ENCODE measurements at places on chromosomes 7 and 10.
A peak's percentile ranks its signal among the peaks of the same experiment; 100 is the strongest.

- DNase-seq: no peak
These were observed 25.1 kb downstream of the DOCK1 start for GRCh38 chr10:126930131-126930882.

GRCh38 chr7:1255817-1256340 is 23.2 kb downstream of the UNCX start:
- no peak for DNase-seq

DNA sequence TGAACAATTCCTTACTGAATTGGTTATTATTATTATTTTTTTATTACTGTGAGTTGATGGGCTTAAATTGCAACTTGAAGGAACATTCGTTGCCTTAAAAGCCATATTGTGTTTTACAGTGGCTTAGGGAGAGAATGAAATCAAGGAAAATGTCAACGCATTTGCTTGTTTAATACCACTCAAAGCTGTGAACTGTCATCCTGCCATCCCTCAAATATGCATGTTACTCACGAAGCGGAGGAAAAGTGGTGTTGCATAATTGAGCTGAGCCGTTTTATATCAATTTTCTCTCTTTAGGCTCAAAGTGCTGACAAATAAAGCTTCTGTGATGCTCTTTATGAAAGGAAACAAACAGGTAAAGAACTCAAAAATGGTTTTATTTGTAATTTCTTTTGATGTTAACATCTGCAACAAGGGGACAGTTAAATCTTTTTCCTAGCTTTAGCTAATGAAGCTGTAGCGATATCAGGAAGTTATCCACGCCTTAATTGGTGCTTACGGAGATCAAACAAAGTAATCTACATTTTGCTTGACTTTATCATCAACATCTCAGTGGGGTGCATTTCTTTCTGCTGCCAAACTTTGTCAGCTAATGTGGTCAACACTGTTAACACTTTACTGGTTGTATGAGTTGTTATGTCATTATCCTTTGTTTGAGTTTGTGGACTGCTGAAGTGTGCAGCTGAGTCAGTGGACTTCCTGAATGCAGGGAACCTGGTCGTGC is 33.1 kb downstream of the GLRX3 start:
- DNase-seq: no peak

- DNase-seq: no peak
These were observed 6.8 kb downstream of the IL15RA start for GRCh38 chr10:5970527-5970926.

DNA sequence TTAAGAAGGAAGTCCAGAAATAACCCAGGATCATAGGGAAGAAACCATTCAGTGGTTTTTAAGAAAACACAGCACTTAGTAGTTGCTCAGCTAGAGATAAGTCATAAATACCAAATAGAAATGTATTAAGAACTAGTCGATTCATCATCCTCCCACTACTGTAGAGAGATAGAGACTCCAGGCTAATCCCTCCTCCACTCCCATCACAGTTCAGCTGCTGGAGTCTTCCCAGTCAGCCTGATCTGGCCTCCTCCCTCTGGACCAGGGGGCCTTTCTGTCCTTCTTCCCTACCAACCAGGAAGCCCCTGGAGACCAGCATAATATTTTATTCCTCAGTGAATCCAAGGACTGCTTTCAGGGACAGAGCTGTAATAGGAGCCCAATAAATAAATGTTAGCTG is 294.1 kb upstream of the YAE1 start:
- DNase-seq: no peak

GRCh38 chr7:130492523-130493274 is 814 bp downstream of the MEST start:
- DNase-seq: no peak

GRCh38 chr10:127919418-127920271 is 12.7 kb downstream of the PTPRE start:
- no peak for DNase-seq

GRCh38 chr7:30226614-30227268 is 57.7 kb upstream of the ZNRF2 start:
- DNase-seq: no peak

DNA sequence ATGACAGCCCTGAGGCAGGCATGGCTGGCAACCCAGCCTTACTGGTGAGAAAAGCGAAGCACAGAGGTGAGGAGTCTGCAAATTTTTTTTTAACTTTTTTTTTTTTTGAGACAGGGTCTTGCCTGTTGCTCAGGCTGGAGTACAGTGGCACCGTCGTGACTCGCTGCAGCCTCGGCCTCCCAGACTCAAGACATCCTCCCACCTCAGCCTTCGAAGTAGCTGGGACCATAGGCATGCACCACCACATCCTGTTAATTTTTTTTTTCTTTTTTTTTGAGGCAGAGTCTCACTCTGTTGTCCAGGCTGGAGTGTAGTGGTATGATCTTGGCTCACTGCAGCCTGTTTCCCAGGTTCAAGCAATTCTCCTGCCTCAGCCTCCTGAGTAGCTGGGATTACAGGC is 35.1 kb upstream of the DLG5 start:
- no peak for DNase-seq

DNA sequence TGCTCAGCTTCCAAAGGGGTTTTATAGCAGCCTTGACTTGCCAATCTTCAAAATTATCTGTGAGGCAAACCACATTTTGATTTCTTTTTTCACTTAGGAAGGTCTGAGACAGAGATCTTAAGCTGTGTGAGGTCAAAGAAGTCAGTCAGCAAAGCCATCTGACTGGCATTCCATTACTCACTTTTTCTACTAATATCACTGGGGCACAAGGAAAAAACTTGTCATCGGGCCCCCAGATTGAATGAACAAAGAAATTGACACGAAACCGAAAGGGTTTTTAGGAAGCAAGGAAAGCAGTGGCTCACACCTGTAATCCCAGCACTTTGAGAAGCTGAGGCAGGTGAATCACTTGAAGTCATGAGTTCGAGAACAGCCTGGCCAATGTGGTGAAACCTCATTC is 78.5 kb upstream of the FRMD4A start:
- DNase-seq: no peak

GRCh38 chr7:8125680-8126444 is 136.1 kb downstream of the ICA1 start:
- peak; percentile 61 for DNase-seq

GRCh38 chr10:71939304-71939703 is 24.9 kb upstream of the CHST3 start:
- DNase-seq: no peak

DNA sequence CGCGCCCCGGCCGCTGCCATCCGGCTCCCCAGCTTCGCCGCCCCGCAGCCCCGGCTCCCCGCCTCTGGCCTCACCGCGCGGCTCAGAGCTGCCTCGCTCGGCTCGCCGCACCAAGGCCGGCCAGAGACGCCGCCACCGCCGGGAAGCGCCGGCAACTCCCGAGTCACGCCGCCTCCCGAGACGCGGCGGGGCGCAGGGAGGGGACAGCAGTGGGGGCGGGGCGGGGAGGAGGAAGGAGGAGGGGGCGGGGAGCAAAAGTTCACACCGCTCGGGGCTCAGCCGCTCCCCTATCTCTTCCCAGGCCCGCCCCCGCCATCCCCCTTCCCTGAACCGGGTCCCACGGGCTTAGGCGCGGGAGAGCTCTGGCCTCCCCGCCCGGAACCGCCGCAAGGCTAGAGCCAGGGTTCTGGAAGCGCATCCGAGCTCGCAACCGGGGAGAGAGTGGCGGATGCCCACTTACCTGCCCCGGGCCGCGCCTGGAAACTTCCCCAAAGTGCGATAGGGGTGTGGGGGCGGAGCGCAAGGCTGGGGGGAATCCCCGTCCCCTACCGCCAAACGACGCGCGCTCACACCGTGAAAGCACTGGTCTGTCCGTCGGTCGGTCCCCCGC is 1.0 kb downstream of the CHST15 start:
- peak; percentile 4 for DNase-seq

- no peak for DNase-seq
These were observed 22.3 kb upstream of the RET start for GRCh38 chr10:43054593-43054992.

DNA sequence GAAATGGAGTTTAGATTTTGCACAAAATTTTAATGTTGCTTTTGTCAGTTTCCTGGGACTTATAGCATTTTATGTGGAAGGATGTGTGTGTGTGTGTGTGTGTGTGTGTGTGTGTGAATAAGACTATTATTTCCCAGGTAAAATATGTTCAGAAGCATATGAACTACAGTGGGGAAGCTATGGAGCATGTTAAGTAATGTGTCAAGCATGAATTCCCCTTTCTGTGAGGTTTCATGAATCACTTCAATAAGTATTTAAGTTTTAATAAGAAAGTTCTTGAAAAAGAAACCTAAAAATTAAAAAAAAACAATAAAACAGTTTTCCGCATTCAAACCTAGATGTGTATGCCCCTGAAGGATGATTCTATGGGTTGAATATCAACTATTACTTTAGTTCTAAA is 693 bp downstream of the CREB5 start:
- no peak for DNase-seq

DNA sequence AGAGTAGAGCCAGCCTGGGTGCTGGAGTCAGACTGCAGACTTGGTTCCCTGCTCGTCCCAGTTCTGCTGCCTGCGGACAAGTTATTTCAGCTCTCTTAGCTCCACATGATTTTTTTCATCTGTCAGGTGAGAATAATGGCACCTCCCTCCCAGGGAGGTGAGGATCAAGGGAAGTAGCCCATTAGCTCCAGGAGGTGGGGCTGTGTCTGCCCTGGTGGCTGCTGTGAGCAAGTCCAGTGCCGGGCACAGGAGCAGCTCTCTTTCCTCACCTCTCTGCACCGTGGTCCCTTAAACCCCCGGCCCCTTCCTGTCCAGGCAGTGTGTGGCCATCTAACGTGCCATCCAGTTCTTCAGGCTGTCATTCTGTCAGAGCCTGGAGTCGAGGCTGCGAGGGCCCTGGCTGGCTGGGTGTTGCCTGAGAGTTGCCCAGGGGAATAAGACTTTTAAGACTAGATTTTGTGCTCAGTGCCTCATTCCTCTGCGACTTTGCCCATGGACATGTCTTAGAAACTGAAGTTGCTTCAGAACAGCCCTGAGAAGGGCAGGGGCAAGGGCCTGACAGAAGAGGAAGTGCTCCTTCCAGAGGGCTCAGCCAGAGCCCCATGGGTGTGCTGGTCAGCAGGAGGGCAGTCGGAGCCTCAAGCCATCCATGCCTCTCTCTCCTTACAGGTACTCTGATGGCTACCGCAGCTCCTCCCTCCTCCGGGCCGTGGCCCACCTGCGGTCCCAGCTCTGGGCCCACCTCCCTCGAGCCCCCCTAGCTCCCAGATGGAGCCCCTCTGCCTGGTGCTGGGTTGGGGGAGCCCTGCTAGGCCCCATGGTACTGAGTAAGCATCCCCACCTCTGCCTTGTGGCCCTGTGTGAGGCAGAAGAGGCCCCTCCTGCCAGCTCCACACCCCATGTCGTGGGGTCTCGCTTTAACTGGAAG is 5.0 kb downstream of the ABCB8 start:
- no peak for DNase-seq

DNA sequence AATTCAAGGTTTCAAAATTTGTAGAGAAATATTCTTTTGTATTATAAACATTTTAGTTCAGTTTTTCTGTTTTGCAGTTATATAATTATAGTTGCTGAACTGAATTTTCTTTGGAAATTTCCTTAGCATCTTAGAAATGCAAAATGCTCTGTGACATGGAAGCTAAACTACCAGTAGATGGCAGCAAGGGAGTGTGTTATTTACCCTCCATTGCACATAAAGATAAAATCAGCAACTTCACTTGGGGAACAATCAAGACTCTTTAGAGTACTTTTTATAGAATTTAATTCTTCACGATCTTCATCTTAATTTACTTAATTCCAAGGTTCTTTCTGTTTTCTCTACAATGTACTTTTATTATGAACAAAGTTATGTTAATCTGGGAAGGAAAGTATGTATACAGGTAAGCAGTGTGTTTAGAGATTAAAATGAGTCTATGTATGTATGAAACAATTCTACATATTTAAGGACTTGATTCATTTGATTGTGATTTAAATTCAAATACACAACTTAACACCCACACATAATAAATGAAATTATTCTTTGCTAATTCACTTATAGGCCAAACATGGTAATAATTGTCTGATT is 404.2 kb downstream of the THSD7A start:
- DNase-seq: no peak

DNA sequence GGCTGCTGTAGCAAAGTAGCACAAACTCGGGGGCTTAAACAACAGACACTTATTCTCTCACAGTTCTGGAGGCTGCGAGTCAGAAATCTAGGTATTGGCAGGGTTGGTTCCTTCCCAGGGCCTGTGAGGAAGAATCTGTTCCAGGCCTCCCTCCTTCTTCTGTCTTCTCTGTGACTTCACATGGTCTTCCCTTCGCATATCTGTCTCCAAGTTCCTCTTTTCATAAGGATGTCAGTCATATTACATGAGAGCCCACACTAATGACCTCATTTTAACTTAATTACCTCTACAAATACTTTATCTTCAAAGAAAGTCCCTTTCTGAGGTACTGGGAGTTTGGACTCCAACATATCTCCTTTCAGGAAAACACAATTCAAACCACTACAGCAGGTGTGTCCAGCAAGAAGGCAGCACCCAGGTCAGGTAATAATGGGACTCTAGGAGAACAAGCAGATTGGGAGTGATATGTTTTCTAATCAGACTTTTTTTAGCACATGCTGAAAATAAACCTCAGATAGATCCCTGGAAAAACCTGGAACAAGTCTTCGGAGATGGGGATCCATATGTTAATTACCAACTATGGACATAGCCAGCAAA is 11.7 kb downstream of the CREB5 start:
- no peak for DNase-seq

DNA sequence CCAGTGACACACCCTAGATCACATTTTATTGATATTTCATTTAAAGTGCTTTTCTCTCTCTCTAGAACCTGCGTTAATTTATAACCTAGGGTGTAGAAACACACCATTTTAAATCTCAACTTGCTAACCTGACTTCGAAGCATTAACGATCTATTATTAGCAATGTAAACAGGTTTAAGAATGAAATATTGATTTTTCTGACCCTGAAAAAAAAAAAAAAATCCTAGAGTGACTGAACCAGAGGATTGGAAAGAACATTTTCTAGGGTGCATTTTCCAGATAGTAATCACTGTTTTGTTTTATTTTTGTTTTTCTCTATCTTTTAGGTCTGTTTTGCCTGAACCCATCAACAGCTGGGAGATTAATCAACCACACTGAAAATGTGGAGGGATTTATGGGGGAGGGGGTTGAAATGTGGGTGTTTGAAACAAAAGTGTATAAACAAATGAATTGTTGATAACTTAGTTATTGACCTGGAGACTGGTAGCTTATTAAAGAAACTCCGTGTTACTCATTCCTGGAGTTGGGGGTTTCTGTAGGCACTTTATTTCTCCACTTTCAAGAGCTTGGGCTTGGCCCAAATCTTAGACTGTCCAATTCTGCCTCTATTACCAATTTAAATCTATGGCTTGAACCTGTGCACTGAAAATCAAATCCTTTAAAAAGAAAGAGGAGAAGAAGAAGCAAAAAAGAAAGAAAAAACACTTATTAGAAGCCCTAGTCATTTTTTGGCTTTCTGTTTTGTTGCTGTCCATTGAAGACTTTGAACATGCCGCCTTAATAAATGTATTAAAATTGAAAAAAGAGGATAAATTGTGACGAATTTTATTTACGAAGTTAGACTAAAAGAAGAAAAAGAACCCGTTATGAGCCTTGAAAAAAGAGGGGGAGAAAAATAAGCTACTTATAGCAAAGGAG is 2.8 kb downstream of the HOXA2 start:
- no peak for DNase-seq
